Activated T-helper 1 cell treated with anti-CD3 and anti-CD28 coated beads, Interleukin-12 subunit alpha, Interleukin-12 subunit beta, Interleukin-2, Interleukin-4 antibody, amounts not matched to agents 30 ng/mL and 10 ng/mL and 1 ng/mL, durations not matched to agents 14 hours and 24 hours and 36 hours (primary cell): ENCODE measurements at places on chromosomes 3 and 15.

- DNase-seq: no peak
Measured at GRCh38 chr3:155744010-155744625, 753 bp downstream of the PLCH1 start.

DNA sequence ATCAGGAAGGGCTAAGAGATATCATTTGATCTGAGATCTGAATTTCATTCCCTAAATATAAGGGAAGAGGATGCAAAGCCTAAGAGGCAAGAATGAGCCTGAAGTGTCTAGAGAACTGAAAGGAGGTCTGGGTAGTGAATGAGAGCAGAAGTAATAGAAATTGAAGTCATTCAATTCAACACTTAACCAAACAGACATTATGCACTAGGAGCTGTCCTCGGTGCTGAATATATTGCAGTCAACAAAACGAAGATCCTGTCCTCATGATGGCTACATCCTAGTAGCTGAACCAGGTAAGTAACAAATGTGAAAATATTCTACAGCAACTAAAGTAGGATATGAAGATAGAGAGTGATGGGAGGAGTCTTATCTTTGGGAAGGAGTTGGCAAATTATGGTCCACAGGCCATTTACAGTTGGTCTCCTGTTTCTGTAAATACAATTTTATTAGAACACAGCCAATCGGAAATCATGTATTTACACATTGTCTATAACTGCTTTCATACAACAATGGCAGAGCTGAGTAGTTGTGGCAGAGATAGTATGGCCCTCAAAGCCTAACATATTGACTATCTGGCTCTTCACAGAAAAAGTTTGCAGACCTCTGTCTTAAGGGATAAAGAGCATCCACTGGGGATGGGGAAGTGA lies 192.9 kb upstream of the CADPS start:
- no peak for DNase-seq

DNA sequence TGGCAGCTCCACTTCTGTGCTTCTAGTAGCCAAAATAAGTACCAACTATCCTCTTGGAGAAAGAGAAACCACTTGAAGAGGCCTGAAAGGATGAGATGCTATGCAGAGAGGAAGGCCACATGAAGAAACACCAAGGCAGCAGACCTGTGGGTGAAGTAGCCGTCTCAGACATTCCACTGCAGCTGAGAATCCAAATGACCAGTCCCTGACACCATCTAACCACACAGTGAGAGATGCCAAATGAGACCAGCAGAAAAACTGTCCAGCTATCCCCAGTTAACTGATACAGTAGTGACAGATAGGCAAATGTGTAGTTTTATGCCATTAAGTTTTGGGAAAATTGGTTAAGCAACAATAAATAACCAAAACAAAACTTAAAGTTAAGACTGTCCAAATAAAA lies 47.9 kb upstream of the ZSCAN2 start:
- no peak for DNase-seq

DNA sequence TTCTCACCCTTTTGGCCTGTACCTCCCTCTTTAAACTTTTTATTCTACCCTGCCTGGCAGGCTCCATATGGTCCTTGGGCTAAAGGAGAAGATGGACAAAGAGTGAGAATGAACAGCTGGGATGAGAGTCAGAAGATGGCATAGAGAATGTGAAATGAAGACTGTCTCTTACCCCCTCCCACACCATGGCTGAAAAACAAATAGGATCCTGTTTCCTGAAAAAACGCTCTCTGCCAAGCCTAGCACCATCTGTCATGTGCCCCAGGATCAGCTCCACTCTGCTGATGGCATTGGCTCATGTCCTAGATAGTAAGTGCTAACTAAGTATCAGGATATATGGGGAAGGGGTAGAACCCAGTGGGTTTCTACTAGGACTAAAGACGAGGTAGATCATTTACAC lies 238.6 kb downstream of the MEX3B start:
- no peak for DNase-seq

GRCh38 chr3:126200534-126200933 lies 20.1 kb upstream of the ALDH1L1 start:
- DNase-seq: no peak

DNA sequence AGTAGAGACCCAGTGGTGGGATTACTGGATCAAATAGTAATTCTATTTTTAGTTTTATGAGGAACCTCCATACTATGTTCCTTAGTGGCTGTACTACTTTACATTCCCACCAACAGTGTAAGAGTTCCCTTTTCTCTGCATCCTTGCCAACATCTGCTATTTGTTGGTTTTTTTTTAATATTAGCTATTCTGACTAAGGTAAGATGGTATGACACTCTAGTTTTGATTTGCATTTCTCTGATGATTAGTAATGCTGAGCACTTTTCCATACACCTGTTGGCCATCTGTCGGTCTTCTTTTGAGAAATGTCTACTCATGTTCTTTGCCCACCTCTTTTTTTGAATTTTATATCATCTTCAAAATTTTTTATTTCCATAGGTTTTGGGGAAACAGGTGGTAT lies 34.2 kb upstream of the RAP2B start:
- no peak for DNase-seq

GRCh38 chr3:12405432-12406272 lies 78.6 kb upstream of the TSEN2 start:
- no peak for DNase-seq

DNA sequence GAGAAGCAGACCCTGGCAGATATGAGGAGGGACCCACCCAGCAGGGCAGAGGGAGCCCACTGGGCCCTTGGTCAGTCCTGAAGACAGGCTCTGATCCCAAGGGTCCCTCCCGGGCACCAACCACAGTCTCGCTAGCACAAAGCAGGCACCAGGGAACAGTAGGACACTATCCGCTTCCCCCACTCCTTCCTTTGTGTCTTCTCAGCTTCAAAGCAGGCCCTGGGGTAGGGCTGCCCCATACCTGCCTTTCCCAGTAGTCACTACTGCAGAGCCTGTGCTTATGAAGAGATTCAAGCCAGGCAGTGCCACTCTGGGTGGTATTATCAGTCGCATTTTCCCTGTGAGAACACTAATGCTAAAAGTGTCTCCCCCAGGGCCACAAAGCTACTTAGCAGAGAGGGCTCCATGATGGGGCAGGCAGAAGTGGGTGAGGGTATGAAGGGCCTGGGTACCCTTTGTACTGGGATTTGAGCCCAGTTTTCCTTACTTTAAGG lies 32.7 kb downstream of the SRPRB start:
- DNase-seq: no peak

DNA sequence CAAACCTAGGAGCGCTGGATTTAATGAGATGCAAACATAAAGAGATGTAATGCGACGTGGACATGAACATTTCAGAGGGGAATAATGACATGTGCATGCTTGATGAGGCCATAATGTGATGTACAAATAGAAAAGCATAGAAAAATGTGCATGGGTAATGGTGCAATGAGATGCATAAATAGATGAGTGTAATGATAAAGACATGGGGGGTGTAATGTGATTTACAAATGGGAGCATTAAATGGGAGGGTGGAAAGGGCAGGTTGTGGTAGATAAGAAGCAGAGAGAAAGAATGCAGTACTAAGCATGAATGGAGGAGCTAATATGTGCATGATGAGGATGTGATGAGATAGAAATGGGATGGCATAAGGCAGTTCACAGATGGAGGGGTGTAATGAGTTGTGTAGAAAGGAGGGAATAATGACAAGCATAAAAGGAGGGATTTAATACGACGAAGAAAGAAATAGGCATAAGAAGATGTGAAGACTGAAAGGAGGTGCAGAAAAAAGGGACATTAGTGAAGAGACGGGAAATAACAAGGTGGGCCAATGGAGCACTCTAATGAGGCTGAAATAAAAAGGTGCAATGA lies 137.5 kb upstream of the CCNL1 start:
- no peak for DNase-seq

GRCh38 chr15:64686130-64686735 lies 89.2 kb downstream of the RBPMS2 start:
- no peak for DNase-seq

DNA sequence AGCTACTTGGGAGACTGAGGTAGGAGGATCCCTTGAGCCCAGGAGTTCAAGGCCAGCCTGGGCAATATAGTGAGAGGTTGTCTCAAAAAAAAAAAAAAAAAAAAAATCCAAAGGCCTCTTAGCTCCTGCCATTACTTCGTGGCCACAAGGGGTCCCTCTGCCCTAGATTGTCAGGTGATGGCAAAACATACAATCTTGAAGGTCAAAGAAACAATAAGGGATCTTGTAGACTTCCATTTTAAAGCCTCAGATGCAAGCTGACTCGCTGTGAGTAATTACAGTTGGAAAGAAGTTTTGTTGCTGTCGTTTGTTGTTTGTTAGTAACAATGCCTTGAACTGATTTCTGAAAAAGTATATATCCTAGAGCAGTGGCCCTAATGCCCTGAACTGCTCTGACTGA lies 55.9 kb upstream of the PLCL2 start:
- DNase-seq: peak; percentile 22

DNA sequence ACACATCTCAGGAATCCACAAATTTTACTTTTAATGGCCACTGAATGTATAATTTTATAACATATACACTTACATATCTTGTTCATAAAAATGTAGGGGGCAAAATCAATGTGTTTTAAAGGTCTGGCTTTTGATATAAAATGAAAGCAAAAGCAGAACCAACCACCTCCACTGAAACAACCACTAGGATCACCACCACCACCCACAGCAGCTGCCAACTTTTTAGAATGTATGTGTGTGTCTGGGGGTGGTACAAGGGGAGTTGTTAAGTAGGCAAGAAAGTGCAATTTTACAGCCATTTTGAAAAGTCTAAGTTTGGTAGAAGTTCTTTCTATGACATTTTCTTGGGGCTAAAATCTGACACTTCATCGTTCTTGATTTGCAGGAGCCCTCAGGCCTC lies 44.0 kb downstream of the OTOL1 start:
- no peak for DNase-seq

DNA sequence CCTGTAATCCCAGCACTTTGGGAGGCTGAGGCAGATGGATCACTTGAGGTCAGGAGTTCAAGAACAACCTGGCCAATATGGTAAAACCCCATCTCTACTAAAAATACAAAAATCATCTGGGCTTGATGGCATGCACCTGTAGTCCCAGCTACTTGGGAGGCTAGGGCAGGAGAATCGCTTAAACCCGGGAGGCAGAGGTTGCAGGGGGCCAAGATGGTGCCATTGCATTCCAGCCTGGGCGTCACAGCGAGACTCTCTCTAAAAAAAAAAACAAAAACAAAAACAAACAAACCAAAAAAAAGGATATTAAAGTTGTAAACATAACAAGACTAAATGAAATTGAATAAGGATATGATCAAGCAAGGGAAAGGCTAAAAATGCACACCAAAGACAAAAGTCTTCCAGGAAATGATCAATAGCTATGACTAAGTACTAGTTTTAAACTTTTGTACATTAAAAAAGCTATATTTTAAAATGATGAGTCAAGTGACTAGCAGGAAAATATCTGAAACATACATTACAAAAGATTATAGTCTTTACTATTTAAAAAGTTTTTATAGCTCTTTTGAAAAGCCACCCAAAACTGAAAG lies 28.6 kb downstream of the KLHL6 start:
- DNase-seq: no peak

DNA sequence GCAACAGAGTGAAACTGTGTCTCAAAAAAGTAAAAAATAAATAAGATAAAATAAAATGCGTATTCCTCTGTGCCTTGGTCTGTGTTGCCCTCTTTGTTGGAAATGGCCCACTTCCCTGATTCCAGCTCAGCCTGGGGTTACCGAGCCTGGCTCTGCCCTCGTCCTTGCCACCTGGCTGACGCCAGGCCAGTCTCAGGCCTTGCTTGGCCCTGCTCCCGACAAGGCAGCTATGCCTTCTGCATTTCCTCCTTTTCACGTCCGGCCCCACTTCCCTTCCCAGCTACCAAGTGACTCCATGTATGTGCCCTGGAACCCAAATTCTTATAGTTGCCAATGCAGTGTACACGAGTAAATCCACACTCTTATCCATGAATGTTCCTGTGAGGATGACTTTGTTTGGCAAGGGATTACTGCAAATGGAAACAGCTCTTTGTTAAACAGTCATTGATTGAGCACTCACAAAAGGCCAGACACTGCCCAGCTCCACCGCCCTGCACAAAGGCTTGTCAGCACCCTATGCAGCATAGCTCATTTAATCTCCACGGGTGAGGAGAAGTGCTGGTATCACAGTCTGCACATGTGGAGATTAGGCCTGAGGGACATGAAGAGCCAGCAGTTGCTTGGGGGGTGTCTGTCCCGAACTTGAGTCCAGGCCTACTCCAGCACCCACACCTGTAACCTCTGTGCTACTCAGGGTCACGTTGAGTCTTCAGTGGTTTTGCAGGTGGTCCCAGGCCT lies 25.1 kb downstream of the SPSB4 start:
- no peak for DNase-seq

DNA sequence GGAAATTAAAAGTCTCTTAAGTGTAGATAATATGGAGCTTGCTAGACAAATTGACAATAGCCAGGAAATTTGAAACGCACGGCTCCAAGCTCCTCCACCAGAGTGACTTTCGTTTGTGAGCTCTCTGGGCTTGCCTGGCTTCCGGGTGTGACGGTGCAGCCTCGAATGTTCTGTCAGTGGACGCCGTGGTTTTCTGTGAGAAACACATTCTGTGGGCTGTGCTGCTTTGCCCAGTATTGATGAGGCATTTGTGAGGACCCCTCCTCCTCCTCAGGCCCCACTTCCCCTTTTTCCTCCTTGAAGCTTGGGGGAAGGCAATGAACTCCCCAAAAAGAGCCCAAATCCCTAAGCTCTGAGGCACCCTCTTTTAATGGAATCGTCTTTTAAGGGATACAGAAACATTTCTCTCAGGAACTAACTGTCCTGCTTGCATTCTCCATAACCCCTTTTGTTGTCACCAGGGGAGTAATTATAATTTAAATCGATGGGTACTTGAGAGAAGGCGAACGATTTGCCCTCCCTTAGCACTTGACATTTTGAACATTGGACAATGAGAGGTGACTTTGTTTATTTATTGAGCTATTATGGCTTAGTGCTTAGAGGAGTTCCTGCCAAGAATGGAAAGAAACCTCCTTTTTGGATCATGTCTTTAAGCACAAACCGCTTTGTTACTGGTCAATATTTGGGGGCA lies 40.8 kb downstream of the POLR2M start:
- no peak for DNase-seq

GRCh38 chr15:70503073-70503745 lies 260.1 kb downstream of the UACA start:
- no peak for DNase-seq

DNA sequence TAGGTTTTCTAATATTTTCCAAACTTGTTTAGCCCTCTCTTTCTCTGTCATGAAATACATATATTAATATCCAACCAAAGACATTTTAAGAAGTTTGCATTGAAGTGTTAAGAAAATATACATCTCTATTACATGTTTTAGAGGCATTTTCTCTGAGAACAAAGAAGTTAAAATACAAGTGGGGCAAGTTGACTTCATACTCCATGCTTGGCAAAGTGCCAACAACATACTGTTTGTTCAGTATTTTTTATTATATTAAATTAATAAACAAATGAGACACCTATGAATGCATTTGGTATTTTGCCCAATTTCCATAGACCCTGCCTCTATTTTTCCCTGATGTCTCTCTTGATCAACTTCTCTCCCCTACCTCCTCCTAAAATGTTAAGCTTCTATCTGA lies 232.8 kb upstream of the MRPL3 start:
- no peak for DNase-seq

GRCh38 chr3:29721789-29722188 lies 440.9 kb downstream of the RBMS3 start:
- no peak for DNase-seq
